Activated T-helper 1 cell treated with anti-CD3 and anti-CD28 coated beads, Interleukin-2, amount 50 U/mL, for 16 hours (primary cell): ENCODE measurements at places on chromosomes 1 and 21.

DNA sequence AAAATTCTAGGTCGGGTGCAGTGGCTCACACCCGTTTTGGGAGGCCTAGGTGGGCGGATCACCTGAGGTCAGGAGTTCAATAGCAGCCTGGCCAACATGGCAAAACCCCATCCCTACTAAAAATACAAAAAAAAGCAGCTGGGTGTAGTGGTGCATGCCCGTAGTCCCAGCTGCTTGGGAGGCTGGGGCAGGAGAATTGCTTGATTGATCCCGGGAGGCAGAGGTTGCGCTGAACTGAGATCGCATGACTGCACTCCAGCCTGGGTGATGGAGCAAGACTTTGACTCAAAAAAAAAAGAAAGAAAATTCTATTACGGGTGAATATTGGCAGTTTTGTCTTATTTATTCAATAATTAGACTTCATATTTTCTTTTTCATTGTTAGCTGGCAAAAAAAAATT is 62.1 kb downstream of the SNX7 start:
- no peak for DNase-seq

- no peak for DNase-seq
Measured at GRCh38 chr1:69567652-69568420, at the start of gene LRRC7. Gene LRRC7 (plus strand): TSS chr1:69567922. CDS start chr1:69568640, 718 bp downstream.

- DNase-seq, result no peak
Measured at GRCh38 chr1:203557390-203557789, 63.4 kb downstream of the OPTC start.

DNA sequence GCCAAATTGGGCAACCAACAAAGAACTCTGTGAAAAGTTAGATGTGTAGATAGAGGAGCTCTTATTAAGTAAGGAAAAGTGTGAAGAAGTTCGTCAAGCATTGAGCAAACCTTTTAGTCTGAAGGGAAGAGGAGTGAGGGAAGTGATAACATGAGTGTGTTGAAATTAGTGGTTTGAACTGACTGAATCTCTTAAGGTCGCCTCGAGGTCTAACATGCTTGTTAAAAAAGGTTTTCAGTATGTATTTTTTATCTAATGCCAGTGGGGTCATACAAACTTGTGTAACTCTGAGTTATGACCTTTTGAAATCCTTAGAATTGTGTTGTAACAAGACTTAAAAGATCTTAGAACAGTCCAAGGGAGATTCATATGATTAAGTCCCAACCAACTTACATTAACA is 34.1 kb downstream of the SOAT1 start:
- DNase-seq, result no peak

DNA sequence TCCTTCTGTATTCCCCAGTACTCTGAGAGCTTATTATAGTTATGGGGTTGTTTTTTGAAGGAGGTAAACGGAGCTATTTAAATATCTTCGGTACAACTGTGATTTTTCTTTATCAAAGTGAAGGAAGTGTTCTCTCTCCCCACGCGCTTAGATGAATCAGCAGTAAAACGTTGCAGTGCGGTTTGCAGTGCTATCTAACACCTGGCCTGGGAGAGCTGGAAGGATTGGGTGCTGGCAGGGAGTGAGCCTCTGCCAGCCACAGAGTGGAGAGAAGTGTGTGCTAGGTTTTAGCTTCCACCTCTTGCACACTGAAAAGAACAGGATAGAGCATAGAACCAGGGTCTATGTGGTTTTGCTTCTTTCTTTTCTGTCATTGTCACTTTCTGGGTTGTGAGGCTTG is 165.9 kb downstream of the SDCCAG8 start:
- no peak for DNase-seq
